Activated CD4-positive, CD25-positive, alpha-beta regulatory T cell treated with anti-CD3 and anti-CD28 coated beads, Interleukin-2, amount 50 U/mL, for 24 hours (primary cell): ENCODE measurements at places on chromosomes 3 and 15.

- ATAC-seq: no peak
Measured at GRCh38 chr15:80061582-80061981, 2.1 kb downstream of the ZFAND6 start.

DNA sequence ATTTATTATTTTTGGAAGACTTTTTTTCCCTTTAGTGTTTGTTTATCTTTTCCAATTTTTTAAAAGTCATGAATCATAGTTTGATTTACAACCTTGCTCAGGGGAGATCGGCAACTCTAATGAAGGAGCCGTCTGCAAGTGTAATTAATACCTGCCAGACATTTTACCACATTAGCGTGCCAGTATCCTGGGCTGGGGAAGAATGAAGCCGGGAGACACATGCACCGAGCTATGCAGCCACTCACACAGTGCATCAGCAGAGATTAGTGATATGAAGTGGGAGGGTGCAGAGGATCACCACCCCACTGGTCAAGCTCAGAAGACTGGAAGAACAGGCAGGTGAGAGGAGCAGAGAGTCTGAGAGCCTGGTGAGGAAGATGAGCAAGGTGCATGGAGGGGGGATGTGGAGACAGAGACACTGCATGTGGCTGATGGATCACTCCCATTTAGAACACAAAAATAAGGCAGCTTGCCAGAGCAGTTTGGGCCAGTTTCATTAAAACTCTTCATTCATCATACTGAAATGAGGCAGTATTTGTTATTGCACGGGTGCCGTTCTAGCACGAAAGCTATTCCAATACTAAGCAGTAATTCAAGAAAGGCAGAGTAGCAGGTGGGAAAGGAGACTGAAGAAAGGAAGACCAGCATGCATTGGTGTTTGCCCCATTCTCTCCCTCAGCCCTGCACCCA lies 821.6 kb downstream of the TUSC7 start:
- no peak for ATAC-seq

DNA sequence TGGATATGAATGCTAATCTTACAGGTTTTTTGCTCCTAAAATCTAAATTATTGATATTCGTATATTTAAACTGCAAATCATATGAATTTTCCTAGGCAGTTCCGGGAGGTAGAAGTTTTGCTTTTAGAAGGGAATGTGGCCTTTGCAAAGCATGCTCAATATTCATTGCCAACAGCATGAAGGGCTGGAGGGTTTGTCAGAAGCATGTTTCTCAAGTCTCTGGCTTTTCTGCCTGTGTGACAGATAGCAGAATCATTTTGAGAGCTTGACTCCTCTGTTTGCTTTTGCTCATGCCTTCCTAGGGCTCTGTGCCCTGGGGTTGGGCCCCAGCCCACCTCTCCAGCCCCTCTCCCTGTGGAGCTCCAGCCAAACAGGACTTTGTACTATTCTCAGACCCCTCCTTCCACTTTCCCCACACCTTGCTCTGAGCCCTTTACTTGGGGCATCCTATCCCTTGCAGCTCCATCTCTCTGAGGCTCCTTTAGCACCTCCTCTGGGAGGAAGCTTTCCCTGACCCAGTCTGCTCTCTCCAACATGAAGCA lies 91.3 kb downstream of the ARNT2 start:
- ATAC-seq: no peak

GRCh38 chr15:40633178-40633577 lies 39.1 kb downstream of the KNL1 start:
- no peak for ATAC-seq

DNA sequence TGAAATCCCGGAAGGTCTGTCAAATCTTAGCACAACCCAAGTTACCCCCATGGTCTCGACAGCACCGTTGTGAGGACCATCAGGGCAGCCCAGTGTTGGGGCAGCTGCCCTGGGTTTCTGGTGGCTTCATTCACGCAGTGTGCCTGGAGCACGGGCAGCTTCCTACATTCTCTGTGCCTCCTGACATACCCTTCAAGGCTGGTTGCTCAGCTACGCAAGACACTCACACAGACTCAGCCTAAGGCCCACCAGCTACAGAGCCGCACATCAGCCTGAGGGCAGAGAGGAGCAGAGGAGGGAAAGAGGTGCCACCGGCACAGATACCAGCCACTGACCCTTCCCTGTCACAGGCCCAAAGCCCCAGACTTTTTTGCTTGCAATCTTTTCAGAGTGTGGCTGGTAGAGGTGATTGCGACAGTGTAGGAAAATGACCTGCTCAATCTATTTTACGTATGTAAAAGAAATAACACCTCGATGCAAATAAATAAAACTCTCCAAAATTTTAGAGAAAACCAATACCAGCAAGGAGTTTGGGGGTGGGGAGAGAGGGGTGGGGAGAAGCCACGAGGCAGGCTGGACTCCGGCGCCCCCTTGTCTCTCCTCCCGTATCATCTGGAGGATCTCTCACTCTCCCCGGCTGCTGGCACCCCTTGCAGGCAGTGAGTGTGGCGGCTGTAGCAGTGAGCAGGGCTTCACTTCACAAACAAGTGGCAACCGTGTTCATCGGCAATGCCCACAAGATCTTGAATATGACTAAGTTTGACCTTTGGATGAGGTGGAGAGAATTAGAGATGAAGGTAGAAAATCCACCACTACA lies 12.7 kb downstream of the CSPG5 start:
- no peak for ATAC-seq

DNA sequence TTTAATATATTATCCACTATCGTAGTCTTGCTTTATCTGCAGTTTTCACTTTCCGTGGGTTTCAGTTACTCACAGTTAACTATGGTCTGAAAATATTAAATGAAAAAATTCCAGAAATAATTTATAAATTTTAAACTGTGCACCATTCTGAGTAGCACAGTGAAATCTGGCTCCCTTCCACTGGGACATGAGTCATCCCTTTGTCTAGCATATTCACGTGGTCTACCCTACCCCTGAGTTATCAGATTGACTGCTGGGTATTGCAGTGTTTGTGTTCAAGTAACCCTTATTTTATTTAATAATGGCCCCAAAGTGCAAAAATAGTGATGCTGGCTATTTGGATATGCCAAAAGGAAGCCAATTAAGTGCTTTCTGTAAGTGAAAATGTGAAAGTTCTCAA lies 539.5 kb upstream of the AGTR1 start:
- ATAC-seq: no peak

- ATAC-seq: no peak
Measured at GRCh38 chr3:27024493-27024892, 344.7 kb downstream of the NEK10 start.

DNA sequence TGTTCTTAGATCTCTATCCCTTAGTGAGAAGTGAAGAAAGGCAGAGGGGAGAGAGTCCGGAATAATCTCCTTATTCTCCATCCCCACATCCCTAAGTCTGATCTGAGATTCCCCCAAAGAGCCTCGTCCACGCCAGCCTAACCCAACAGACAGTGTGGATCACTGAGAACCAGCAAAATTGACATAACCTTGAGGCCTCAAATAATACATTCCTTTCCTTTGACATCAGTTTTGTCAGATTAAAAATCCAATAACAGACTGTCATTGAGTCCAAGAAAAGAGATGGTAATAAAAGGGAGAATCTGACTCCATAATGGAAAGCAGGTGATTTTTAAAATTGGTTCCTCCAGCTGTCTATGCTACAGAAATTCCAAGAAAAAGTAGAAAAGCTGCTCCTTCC lies 7.7 kb upstream of the SIAH2 start:
- ATAC-seq: no peak

DNA sequence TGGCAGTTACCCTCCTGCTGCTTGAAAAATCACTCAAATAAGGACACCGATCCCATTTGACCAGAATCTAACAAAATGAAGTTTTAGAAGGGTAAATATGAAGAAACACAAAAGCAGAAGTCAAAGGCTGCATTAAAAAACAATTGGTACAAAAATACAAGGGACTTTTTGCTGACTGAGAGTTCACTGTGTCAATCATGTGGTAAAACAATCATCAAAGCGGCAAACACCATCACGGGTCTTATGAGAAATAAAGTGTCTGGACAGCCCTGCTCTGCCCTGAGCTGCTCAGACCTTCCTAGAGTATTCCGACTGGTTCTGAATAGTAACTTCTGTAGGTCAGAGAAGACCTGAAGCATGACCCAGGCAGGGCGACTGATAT lies 137.2 kb upstream of the RAD18 start:
- ATAC-seq: no peak

- ATAC-seq: no peak
Measured at GRCh38 chr15:57251308-57251707, 125.0 kb upstream of the CGNL1 start.
